ENCODE measurements at places on chromosomes 1 and 21. TPM values are rescaled to one million over a fixed set of nuclear protein-coding genes. Genes with fewer than 3 reads are reported as not detected.

AMPD2 gene
- 24.4 TPM for total RNA-seq

TCEA3 gene
- 0.33 TPM for total RNA-seq

ARHGEF16 gene
- total RNA-seq: 4.7 TPM

COL9A2 gene
- total RNA-seq: 0.23 TPM

AVPR1B gene
- total RNA-seq: not detected

VHLL gene
- total RNA-seq: not detected

APOBEC4 gene
- not detected for total RNA-seq

CLEC20A gene
- not detected for total RNA-seq

SDC3 gene
- 10.8 TPM for total RNA-seq

ARID1A gene
- total RNA-seq: 31.2 TPM

EPHB2 gene
- total RNA-seq: 49.1 TPM

LAPTM5 gene
- total RNA-seq: 0.13 TPM

HJV gene
- not detected for total RNA-seq

C1orf94 gene
- total RNA-seq: not detected
